ENCODE measurements at places on chromosomes 12 and 14. TPM values are rescaled to one million over a fixed set of nuclear protein-coding genes. Genes with fewer than 3 reads are reported as not detected.

SLC39A5 gene
- total RNA-seq, result 0.44 TPM

BBOF1 gene
- total RNA-seq, result 2.1 TPM

GARIN6 gene
- not detected for total RNA-seq

OTOGL gene
- not detected for total RNA-seq

TAS2R43 gene
- 0.48 TPM for total RNA-seq

GRCh38 chr12:41743835-41744234, 400.8 kb downstream of the GXYLT1 start:
- DNase-seq, result no peak
- no peak overlapping the region for H3K27ac ChIP-seq
- no peaks in the 10 kb centered on the region for H3K4me1 ChIP-seq
- H3K36me3 ChIP-seq, result no peaks in the 10 kb centered on the region

DNA sequence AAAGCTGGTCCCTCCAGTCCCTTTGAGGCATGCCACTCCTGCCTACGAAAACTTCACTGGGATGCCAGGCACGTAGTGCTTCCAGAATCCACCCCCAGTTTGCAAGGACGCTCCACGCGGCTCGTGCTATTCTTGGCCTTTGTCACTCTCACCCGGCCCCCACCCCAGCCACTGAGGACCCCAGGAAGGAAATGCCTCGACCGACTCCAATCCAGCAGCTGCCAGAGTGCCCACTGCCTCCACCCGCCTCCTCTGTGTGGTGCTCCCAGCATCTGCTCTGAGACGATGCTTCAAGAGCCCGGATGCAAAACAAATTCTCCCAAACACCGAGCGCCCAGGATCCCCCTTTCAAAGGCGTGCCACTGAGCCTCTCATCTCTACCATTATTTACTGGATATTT, 123.9 kb downstream of the RFLNA start:
- no peaks in the 10 kb centered on the region for H3K4me1 ChIP-seq
- H3K4me3 ChIP-seq, result no peak overlapping the region
- no peak overlapping the region for H3K27ac ChIP-seq
- H3K27me3 ChIP-seq, result no peaks in the 10 kb centered on the region
- peaks cover 5% of the 10 kb centered on the region for H3K36me3 ChIP-seq
- no peak for DNase-seq

- H3K4me1 ChIP-seq, result no peaks in the 10 kb centered on the region
- DNase-seq, result no peak
- H3K4me3 ChIP-seq, result no peak overlapping the region
- no peak overlapping the region for H3K27ac ChIP-seq
- no peaks in the 10 kb centered on the region for H3K27me3 ChIP-seq
Observed at GRCh38 chr12:67534681-67535080, 113.9 kb upstream of the DYRK2 start.

- H3K27me3 ChIP-seq, result no peaks in the 10 kb centered on the region
- H3K27ac ChIP-seq, result no peak overlapping the region
- H3K4me1 ChIP-seq, result no peaks in the 10 kb centered on the region
- no peaks in the 10 kb centered on the region for H3K36me3 ChIP-seq
- DNase-seq, result no peak
- H3K4me3 ChIP-seq, result no peak overlapping the region
Observed at GRCh38 chr12:77788231-77789168, 42.2 kb upstream of the NAV3 start.

DNA sequence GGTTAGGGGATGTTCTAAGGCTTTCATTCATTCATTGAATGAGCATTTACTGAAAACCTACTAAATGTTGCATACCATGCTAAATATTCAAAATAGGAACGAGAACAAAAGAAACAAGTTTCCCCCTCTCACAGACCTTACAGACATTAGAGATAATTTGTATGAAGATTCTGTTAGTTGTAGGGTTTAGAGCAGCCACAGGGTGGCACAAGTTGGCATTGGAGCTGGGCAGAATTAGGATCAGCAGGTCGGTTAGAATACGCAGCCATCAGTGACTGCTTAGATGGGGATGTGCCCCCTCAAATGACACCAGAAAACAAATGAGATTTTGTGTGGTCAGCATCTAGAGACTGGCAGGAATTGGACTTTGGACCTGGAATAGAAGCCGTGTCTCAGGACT, 166.3 kb upstream of the DAAM1 start:
- no peak for DNase-seq
- H3K27me3 ChIP-seq, result peaks cover 4% of the 10 kb centered on the region
- no peak overlapping the region for H3K4me3 ChIP-seq
- H3K4me1 ChIP-seq, result no peaks in the 10 kb centered on the region
- no peaks in the 10 kb centered on the region for H3K36me3 ChIP-seq
- H3K27ac ChIP-seq, result no peak overlapping the region

GRCh38 chr12:76035045-76035444, 3.5 kb upstream of the PHLDA1 start:
- peaks cover 7% of the 10 kb centered on the region for H3K36me3 ChIP-seq
- no peaks in the 10 kb centered on the region for H3K27me3 ChIP-seq
- DNase-seq, result no peak
- peak overlapping the region; percentile 6 for H3K27ac ChIP-seq
- H3K4me3 ChIP-seq, result peak overlapping the region; percentile 6

- DNase-seq, result no peak
- no peak overlapping the region for H3K27ac ChIP-seq
- no peaks in the 10 kb centered on the region for H3K36me3 ChIP-seq
- H3K4me3 ChIP-seq, result no peak overlapping the region
Observed at GRCh38 chr12:20404576-20405346, 36.4 kb downstream of the PDE3A start.

DNA sequence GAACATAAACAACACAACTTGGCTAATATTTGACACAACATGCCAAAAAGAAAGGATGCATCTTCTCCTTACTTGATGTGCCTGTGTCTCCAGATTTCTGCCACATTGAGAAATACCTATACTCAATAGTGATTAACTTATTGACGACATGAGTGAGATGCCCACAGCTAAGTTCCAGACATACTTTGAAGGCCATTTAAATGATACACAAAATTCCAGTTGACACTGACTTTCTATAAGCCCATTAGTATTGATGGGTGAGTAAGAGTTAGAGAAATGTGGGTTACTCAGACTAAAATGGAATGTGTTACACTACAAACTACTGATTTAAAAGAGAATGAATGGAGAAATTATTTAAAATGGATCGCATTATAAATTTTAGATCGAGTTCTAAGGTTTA, 838.2 kb upstream of the MGAT4C start:
- H3K4me1 ChIP-seq, result no peaks in the 10 kb centered on the region
- H3K4me3 ChIP-seq, result no peak overlapping the region
- H3K27ac ChIP-seq, result no peak overlapping the region
- H3K36me3 ChIP-seq, result no peaks in the 10 kb centered on the region
- H3K27me3 ChIP-seq, result no peaks in the 10 kb centered on the region

- H3K4me3 ChIP-seq, result no peak overlapping the region
- no peaks in the 10 kb centered on the region for H3K36me3 ChIP-seq
- DNase-seq, result no peak
- H3K27ac ChIP-seq, result no peak overlapping the region
- H3K4me1 ChIP-seq, result no peaks in the 10 kb centered on the region
- no peaks in the 10 kb centered on the region for H3K27me3 ChIP-seq
Observed at GRCh38 chr14:43184540-43184939, 1322.5 kb downstream of the FSCB start.

DNA sequence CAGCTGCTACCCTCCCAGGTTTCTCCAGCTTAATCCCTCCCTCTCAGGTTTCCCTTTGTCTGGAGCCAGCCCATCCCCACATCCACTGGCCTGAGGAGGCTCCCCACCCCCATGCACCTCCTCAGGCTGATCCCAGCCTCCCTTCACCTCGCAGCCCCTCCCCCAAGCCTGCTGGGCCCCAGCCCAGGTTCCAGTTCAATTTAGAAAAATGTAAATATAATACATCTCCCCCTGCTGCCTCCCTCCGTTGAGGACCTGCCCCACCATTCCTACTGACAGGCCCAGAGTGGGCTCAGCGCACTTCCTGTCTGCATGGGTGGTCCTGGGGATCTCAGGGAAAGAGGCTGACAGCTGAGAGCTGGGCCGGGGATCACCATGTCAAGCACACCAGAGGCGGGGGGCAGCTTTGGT, 155.8 kb downstream of the NTF3 start:
- no peaks in the 10 kb centered on the region for H3K4me1 ChIP-seq
- no peak overlapping the region for H3K27ac ChIP-seq
- no peak overlapping the region for H3K4me3 ChIP-seq
- no peaks in the 10 kb centered on the region for H3K27me3 ChIP-seq

DNA sequence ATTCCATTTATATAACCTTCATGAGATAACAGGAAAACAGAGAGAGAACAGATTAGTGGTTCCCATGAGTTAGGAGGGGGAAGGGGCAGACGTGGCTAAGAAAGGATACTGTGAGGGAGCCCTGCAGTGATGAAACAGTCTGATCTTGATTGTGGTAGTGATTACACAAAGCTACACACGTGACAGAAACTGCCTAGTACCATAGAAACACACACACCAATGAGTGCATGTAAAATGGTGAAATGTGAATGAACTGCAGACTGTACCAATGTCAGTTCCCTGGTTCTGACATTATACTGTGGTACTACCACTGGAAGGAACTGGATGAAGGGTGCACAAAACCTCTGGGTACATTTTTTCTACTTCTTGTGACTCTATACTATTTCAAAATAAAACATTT, 36.9 kb downstream of the NRDE2 start:
- peaks cover 6% of the 10 kb centered on the region for H3K36me3 ChIP-seq
- no peak overlapping the region for H3K4me3 ChIP-seq
- no peak overlapping the region for H3K27ac ChIP-seq
